ENCODE measurements at places on chromosomes 2 and 18. TPM values are rescaled to one million over a fixed set of nuclear protein-coding genes. Genes with fewer than 3 reads are reported as not detected.
A peak's percentile ranks its signal among the peaks of the same experiment; 100 is the strongest.

GRCh38 chr18:44922968-44923367, 242.3 kb downstream of the SETBP1 start:
- DNase-seq, result no peak

- no peak for DNase-seq
Measured at GRCh38 chr18:56289381-56289780, 349.0 kb downstream of the TXNL1 start.

The STARD6 gene
- total RNA-seq, result not detected

- DNase-seq, result no peak
Measured at GRCh38 chr2:27493948-27494283, 1.1 kb downstream of the FNDC4 start.

The SMIM21 gene
- total RNA-seq, result not detected

- no peak for DNase-seq
Measured at GRCh38 chr2:56376699-56377665, 193.2 kb downstream of the CCDC85A start.

DNA sequence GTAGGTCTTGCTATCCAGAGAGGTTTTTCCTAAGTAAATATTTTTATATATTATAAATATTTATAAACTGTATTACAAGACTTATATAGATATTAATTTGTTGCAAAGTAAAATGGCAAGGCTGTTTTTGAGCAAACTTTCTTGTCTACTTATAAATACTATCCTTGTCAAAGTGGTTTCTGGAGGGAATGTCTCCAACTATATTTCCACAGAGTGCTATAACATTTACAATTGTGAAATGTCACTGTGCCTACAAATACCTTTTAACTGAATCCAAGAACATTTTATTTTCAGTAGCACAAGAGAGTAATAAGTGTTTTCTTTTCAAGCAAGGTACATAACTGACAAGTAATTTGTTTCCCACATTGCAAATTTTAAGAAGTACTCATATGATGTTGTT, 256.8 kb downstream of the ZNF385B start:
- DNase-seq, result no peak

GRCh38 chr2:197804758-197805714, 643 bp downstream of the PLCL1 start:
- peak; percentile 63 for DNase-seq

- DNase-seq, result no peak
Measured at GRCh38 chr2:62309465-62310091, 113.7 kb downstream of the B3GNT2 start.

The FBXO48 gene
- 0.46 TPM for total RNA-seq

The G6PC2 gene
- total RNA-seq, result not detected

The SNORC gene
- 3.8 TPM for total RNA-seq

- DNase-seq, result no peak
Measured at GRCh38 chr2:78355967-78356366, 669.5 kb upstream of the REG3G start.

GRCh38 chr2:230787101-230787500, 74.5 kb downstream of the CAB39 start:
- DNase-seq, result no peak

- DNase-seq, result no peak
Measured at GRCh38 chr2:164220265-164220664, 401.0 kb downstream of the GRB14 start.

The CRYGC gene
- not detected for total RNA-seq

DNA sequence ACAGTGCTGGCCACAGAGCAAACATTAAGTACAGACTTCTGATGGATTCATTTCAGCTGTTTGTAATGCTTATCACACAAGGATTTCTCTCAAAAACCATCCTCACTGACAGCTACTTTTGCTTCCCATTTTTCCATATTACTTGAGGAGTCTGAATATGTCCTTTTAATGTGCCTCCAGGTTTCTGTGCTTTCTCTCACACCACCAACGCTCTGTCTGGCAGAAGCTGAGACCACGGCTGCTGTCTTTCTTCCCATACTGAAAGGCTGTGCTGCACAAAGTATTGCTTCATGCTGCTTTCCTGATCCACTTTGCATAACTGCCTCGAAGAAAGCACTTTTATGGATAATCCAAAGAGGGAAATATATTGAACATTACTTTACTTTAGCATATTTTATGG, 312.1 kb upstream of the ZEB2 start:
- DNase-seq, result peak; percentile 13

DNA sequence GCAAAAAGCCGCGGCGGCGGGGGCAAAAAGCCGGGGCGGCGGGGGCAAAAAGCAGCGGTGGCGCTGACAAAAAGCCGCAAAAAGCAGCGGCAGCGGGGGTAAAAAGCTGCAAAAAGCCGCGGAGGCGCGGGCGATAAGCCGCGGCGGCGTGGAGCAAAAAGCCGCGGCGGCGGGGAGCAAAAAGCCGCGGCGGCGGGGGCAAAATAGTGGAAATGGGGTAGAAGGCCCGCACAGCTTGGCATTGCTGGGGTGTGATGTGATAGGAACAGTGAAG, 450.1 kb downstream of the ANKRD30B start:
- no peak for DNase-seq

The REG1B gene
- not detected for total RNA-seq

GRCh38 chr18:9174302-9174701, 37.7 kb downstream of the ANKRD12 start:
- DNase-seq, result no peak

GRCh38 chr2:200782251-200782650, 29.5 kb upstream of the BZW1 start:
- DNase-seq, result no peak

- no peak for DNase-seq
Measured at GRCh38 chr2:119703526-119703925, 24.5 kb downstream of the TMEM177 start.

DNA sequence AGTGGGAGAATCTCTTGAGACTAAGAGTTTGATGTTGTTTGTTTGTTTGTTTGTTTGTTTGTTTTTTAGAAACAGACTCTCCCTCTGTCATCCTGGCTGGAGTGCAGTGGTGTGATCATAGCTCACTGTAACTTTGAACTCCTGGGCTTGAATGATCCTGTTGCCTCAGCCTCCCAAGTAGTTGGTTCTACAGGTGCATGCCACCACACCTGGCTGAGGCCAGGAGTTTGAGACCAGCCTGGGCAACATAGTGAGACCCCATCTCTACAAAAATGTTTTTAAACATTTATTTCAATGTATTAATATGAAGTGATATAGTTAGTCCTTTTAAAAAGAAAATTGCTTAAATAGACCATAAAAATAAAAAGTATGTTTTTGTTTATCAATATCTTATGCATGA, 35.6 kb downstream of the MAP3K19 start:
- DNase-seq, result no peak

GRCh38 chr18:4758980-4759379, 303.9 kb upstream of the DLGAP1 start:
- DNase-seq, result no peak

DNA sequence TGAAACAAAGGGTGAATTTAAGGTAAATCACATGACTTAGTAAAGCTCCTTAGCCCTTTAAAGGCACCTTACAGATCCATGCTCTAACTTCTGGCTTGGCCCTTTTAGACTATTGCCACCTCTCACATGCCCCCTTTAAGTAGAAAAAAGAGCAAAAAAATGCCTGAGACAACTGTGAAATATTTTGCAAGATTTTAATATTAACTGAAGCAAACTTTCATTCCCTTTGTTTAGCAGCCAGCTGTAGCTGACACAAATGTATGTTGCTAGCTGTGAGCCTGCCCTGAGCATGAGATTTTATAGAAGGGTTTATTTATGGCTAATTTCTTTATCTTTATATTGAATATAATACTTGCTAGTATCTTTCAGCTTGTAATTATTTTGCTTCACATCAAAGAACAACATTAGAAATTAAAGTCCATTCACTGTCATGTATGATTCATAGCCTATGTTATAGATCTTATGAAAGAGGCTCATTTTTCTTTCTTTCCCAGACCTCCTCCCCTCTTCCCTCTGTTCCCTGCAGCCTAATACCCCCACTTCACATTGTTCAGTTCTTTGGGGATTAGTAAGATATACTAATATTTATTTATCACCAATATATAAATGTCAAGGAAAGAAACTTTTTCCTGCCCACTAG, 637.2 kb upstream of the ZEB2 start:
- DNase-seq, result no peak

GRCh38 chr2:20534913-20535801, 88.3 kb downstream of the RHOB start:
- no peak for DNase-seq

The WBP1 gene
- total RNA-seq, result 174 TPM

The TNP1 gene
- not detected for total RNA-seq

GRCh38 chr18:27556741-27557140, 371.6 kb upstream of the CHST9 start:
- no peak for DNase-seq

The TEKT4 gene
- total RNA-seq, result not detected

DNA sequence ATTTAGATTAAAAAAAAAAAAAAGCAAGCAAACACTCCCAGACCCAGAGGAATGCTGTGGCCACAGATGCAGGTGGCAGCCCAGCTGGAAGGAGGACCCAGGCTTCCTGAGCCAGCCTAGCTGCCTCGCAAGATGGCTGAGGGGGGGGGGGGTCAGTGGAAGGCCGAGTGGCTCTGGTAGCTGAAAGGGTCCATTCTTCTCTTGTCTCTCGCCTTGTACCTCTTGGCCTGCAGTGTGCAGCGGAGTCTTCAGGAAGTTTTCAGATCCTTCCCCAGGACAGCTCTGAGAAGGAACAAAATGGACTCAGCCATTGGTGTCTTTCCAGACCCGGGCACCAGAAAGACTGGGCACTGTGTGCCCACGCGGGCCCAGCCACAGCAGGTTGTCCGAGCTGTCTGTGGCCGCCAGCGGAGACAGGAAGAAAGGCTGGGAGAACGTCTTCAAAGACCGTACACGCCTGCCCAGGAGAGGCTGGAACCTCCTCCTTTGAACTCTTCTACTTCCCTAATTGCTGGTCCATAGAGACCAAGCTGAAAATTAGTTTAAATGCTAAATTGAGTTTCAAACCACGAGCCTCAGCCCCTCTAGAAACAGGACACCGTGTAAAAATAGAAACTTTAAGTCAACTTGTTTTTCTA, 21.3 kb downstream of the APCDD1 start:
- no peak for DNase-seq

DNA sequence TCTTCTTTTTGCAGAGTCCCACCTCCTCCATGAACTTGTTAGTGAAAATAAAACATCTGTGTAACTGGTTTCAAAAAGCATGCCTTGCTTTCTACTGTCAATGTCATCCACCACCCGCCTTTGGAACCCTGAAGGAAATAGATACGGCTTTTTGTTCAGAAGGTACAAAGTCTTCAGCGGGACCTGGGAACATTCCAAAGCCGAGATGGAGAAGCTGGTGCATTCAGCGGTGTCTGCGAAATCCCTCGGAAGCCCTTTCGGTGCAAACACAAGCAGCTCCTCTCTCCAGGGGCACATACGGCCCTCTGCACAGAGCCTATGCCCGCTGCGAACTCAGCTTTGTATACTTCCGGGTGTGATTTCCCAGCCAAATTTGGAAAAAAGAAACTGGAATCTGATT, 555.8 kb upstream of the SALL3 start:
- no peak for DNase-seq

DNA sequence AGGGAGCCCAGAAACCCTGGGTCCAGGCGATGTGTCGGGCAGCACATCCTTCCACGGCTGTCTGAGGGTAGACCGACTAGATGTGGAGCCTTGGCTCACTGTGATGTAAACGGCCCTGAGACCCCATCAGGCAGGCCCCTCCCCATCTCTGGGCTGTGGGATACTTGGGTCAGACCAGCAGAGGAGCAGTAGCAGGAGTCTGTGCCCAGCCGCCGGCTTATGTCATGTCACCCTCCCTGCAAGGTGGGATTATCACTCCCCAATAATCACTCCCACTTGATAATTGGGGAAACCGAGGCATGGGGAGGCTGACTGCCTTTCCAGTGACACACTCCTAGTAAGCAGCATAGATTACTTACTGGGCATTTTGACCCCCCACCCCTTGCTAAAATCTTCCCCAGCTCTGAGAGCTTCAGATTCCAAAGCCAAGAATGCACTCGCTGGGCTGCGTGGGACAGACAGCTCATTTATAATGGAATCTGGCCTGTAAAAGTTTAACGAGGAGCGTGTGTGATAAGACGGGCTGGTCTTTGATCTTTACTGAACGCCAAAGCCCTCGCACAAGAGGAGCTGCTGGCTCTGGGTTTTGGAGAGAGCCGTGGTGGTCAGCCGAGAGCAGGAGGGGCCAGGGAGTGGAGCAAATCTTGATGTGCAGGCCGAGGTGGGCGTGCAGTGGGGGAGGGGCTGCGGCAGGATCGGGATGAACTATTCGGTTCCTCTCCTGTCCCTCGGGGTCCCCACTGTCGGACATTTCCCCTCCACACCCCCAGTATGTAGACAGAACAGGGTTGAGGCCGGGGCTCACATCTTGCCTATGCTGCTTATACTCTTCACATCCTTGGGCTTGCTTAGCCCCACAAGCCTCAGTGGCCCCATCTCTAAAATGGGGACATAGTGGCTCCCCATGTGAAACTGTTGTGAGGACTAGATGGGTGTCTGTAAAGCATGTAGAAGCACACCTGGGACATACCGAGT, 200.0 kb downstream of the GLI2 start:
- peak; percentile 88 for DNase-seq

- no peak for DNase-seq
Measured at GRCh38 chr2:221494556-221494955, 77.5 kb downstream of the EPHA4 start.

DNA sequence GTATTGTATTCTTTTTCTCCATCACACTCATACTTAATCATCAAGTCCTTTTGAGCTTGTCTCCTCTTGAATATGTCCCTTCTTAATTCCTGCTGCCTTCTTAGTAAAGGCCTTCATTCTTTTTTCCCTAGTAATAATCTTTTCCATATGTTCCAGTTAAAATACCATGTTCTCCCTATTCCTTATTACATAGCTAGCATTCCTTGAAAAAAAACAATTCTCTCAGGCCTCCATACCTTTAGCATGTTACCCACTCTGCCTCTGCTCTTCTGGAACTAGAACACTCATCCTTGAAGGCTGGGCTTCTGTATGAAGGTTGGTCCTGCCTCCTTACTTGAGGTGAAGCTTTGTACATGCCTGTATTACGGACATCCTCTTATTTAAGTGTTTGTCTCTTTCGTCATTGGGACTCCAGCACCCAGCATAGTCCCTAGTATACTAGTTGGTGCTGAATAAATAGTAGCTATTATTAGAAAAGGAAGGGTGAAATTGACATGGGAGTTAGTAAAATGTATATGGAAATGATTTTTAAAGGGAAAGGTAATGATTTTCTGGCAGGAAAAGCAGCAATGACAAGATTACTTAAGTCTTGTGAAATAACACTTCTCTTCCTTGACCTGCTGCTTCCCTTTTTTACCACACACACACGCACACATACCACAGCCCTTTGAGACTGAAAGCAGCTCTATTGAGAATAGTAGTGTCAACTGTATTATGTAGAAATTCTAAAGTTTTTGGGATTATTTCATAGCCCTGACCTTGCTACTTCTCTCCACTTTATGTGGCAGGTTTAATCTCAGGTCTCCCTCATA, 45.6 kb downstream of the REL start:
- peak; percentile 63 for DNase-seq

- DNase-seq, result no peak
Measured at GRCh38 chr2:148410899-148411298, 233.7 kb upstream of the EPC2 start.

All from cardiac muscle cell (in vitro differentiated cells and primary cell).